Activated naive CD4-positive, alpha-beta T cell (primary cell): ENCODE measurements at places on chromosomes 2 and 18.

DNA sequence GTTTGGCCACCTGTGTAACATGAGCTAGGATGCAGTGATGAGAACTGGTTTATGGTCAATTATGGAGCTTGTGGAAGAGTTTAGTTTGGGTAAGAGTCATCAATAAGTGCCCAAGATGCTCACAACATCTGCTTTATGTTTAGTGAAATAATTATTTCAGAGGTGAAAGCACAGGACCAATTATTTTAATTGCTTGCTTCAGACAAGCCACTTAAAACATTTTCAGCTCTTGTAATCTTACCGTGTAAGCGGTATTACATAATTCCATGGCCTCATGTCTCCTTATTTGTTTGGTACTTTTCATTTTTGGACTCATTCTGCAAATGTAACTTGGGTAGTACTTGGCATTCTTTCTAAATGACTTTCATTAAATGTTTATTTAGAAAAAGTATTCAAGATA, 5.4 kb downstream of the B3GNT2 start:
- DNase-seq: no peak

GRCh38 chr2:29295845-29296244, 180.6 kb downstream of the CLIP4 start:
- DNase-seq: no peak

DNA sequence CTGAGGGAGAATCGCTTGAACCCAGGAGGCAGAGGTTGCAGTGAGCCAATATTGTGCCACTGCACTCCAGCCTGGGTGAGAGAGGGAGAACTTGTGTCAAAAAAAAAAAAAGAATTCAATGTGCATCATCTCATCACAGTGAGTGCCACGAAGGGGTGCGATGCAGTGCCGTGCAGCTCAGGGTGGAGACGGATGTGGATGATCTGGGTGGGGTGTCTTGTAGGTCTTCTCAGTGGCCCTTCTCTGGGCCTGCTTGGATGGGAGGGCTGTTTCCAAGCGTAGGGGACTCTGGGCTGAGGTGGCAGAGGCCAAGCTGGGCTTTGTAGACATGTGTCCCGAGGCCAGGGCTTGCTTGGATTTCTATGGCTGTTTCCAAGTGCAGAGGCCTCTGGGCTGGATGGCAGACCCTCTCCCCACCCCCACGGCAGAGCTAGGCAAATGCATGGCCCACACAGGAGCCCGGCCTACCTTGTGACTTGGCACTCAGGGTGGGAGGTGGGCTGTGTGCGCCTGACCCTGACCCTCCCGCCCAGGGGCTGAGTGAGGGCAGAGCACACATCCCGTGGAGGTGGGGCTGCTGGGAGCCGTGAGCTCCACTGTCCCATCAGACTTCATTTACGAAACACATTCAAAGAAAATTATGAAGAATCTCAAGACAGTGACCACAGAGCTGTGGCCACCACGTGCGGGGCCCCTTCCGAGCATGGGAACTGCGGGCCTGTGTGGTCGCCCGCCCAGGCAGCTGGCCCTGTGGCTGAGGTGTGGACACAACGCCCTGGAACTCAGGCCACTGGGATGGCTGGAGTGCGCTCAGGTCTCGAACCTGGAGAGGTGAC, 76.4 kb downstream of the ASB1 start:
- DNase-seq: no peak

GRCh38 chr2:197560146-197560665, 44.3 kb downstream of the MOB4 start:
- DNase-seq: no peak

- no peak for DNase-seq
Measured at GRCh38 chr2:47346107-47346506, 56.8 kb upstream of the MSH2 start.

- no peak for DNase-seq
Measured at GRCh38 chr18:48398074-48398473, 11.1 kb downstream of the ZBTB7C start.
